ENCODE measurements at places on chromosomes 13 and 19. TPM values are rescaled to one million over a fixed set of nuclear protein-coding genes. Genes with fewer than 3 reads are reported as not detected.

DNA sequence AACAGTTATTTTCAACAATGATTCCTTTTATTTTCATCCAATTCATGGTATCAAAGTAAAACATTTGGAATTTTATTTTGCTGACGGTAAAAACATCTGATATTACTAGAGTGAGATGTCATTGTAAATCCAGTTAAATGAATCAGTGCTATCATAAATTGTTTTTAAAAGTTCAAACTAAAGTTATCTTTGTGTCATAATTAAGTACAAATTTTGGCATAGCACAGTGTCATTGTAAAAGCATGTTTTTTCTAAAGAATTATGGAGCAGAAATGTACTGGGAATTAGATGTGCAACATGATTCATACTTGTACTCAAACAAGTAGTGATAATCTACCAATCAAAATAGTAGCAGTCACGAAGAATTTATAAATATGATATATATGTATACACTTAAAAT, 92.8 kb downstream of the FAM216B start:
- no peaks in the 10 kb centered on the region for H3K27me3 ChIP-seq
- no peaks in the 10 kb centered on the region for H3K36me3 ChIP-seq
- no peak overlapping the region for H3K27ac ChIP-seq
- H3K4me3 ChIP-seq, result no peak overlapping the region
- H3K4me1 ChIP-seq, result peaks cover 17% of the 10 kb centered on the region
- DNase-seq, result no peak

Gene TGFB1
- total RNA-seq, result 197 TPM

- no peaks in the 10 kb centered on the region for H3K4me1 ChIP-seq
- no peak for DNase-seq
- peaks cover 30% of the 10 kb centered on the region for H3K27me3 ChIP-seq
- H3K27ac ChIP-seq, result no peak overlapping the region
- no peaks in the 10 kb centered on the region for H3K36me3 ChIP-seq
Measured at GRCh38 chr19:54390942-54391577, 24.2 kb upstream of the TTYH1 start.

Gene ZNF229
- total RNA-seq, result 3.5 TPM

GRCh38 chr13:84430015-84430414, 547.7 kb upstream of the SLITRK1 start:
- no peak for DNase-seq
- no peak overlapping the region for H3K4me3 ChIP-seq
- H3K27ac ChIP-seq, result peak overlapping the region; percentile 78
- H3K27me3 ChIP-seq, result no peaks in the 10 kb centered on the region

DNA sequence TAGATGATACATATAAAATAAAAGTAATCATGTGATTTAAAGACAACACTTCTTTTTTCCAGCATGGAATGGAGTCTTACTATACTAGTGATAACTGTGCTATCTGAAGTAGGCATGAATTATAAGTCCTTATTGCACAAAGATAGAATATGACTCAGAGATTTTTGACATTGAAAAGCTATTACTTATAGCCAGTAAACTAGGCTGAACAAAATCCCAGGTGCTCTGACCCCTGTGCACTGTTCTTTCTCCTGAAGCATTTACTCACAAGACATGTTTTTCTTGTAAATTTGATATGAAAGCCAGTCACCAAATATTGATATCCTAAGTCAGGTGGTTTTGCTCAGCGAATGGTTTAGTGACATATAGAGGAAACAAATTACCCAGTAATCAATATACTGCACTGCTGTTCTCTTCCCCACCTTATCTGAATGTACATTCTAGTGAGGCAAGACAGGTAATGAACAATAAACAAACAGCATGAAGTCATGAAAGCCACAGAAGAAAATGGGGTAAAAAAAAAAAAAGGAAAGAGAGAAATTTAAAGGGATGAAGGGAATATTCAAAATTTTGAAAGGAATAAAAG, 1567.0 kb upstream of the SPRY2 start:
- no peak for DNase-seq
- no peak overlapping the region for H3K27ac ChIP-seq
- H3K36me3 ChIP-seq, result no peaks in the 10 kb centered on the region
- H3K27me3 ChIP-seq, result no peaks in the 10 kb centered on the region

DNA sequence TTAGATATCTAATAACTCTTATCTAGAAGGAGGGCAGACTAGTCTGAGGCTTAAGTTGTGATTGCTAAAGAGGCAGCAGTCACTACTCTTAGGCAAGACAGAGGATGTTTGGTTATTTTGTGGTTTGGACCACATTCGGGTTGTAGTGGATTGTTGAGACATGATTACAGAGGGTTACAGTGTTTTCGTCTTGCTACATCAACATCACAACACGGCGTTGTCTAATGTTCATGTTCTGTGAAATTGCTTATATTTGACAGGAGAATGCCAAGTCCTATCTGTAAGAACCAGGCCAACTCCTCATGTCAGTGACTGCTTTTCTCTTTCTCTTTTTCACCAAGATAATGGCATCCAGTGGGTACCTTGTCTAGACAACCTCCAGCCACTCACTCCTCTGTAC, 16.8 kb upstream of the TM9SF2 start:
- H3K36me3 ChIP-seq, result peaks cover 3% of the 10 kb centered on the region
- H3K4me1 ChIP-seq, result peaks cover 8% of the 10 kb centered on the region
- no peak for DNase-seq
- H3K27ac ChIP-seq, result no peak overlapping the region

DNA sequence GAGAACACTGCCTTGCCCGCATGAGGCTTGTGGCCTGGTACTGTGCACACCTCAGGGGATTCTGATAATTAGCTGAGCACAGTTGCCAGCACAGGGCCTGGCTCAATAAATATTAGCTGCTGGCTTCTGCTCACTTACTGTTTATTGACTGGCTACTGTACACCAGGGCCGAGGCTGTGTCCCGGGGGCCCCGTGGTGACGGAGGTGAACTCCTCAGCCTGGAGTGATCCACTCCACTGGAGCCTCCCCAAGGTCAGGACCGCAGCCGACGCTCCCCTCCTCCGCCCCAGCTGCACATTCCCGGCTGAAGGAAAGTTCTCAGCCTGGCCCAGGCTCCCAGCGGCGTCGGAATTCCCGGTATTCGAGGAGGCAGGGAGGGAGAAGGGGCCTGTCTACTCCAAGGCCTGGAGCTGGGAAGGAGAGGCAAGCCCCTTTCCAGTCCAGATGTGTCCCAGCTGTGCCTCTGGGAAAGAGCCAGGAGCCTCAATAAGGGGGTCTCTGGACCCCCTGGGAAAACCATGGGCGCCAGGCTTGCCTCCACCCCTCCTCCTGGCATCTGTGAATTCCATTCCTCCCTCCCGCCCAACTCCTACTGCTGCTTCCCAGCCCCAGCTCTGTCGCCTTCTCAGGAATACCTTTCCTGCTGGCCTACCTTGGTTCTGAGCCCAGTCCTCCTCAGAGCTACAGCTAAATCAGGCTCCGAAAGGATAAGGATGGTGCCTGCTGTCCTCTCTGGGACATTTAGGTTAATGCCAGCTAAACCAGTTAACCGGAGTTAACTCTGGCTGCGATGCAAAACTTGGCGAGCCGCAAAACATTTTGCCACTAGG, 7.3 kb downstream of the RPS16 start:
- H3K36me3 ChIP-seq, result peaks cover 29% of the 10 kb centered on the region
- H3K4me1 ChIP-seq, result peaks cover 56% of the 10 kb centered on the region
- no peak for DNase-seq
- H3K27ac ChIP-seq, result peak overlapping the region; percentile 92
- H3K4me3 ChIP-seq, result peak overlapping the region; percentile 19
- no peaks in the 10 kb centered on the region for H3K27me3 ChIP-seq

DNA sequence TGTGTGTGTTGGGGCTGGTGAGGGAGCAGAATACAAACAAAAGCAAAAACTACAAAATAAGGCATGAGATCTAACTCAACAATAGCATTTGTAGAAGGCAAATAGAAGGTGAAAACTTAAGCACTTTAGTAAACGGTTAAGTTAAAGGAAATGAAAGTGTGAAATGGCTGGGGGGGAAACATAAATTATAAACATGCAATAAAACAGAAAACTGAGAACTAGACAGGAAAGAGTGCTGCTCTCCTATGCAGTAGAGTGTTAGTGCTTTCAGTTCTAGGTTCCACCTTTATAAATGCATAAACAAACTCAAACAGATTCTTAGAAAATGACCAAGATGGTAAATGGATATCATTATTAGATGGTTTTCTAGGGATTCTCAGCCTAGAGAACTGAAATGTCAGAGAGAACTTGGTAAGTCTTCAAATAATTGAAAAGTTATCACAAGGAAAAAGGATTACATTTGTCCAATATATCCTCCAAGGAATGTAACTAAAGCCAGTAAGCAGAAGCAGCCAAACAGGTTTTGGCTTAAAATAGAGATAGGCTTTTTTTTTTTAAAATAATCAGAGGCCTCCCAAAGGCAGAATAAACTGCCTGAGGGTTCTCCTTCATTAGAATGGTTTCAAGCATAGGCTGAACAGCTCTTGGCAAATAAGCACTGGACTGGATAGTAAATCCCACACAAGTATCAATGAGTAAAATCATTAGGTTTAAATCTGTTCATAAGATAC, 23.3 kb downstream of the RBM26 start:
- no peak overlapping the region for H3K27ac ChIP-seq
- H3K36me3 ChIP-seq, result peaks cover 7% of the 10 kb centered on the region
- DNase-seq, result no peak
- peaks cover 22% of the 10 kb centered on the region for H3K4me1 ChIP-seq
- H3K27me3 ChIP-seq, result no peaks in the 10 kb centered on the region

- peaks cover 48% of the 10 kb centered on the region for H3K4me1 ChIP-seq
- peak overlapping the region; percentile 99 for H3K27ac ChIP-seq
- peaks cover 1% of the 10 kb centered on the region for H3K36me3 ChIP-seq
- DNase-seq, result no peak
Measured at GRCh38 chr13:46295491-46296114, 83.9 kb downstream of the LRRC63 start.

- H3K36me3 ChIP-seq, result no peaks in the 10 kb centered on the region
- peaks cover 5% of the 10 kb centered on the region for H3K4me1 ChIP-seq
- no peaks in the 10 kb centered on the region for H3K27me3 ChIP-seq
- no peak overlapping the region for H3K27ac ChIP-seq
- no peak for DNase-seq
- H3K4me3 ChIP-seq, result no peak overlapping the region
Measured at GRCh38 chr13:95235974-95236373, 65.3 kb downstream of the ABCC4 start.
